ENCODE measurements at places on chromosomes 11 and 22.
A peak's percentile ranks its signal among the peaks of the same experiment; 100 is the strongest.

DNA sequence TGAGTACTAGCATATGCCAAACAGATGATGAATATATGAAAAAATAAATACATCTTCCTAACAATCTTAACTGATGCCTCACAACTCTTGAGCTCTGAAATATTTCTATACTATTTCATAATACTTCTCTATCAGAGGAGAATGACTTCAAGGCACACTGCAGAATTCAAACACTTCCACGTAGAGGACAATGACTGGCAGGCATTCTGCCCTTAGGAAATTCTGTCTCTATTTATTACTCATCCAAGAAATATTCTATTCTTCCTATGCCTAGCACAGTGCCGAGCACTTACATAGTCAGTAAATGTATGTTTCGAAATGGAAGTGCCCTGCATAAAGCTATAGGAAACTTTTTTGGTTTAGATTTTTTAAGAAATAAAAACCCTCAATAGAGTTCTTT, 809.1 kb downstream of the DLG2 start:
- peaks cover 4% of the 10 kb centered on the region for H3K27me3 ChIP-seq
- H3K4me3 ChIP-seq: no peak overlapping the region
- H3K36me3 ChIP-seq: no peaks in the 10 kb centered on the region
- DNase-seq: no peak

DNA sequence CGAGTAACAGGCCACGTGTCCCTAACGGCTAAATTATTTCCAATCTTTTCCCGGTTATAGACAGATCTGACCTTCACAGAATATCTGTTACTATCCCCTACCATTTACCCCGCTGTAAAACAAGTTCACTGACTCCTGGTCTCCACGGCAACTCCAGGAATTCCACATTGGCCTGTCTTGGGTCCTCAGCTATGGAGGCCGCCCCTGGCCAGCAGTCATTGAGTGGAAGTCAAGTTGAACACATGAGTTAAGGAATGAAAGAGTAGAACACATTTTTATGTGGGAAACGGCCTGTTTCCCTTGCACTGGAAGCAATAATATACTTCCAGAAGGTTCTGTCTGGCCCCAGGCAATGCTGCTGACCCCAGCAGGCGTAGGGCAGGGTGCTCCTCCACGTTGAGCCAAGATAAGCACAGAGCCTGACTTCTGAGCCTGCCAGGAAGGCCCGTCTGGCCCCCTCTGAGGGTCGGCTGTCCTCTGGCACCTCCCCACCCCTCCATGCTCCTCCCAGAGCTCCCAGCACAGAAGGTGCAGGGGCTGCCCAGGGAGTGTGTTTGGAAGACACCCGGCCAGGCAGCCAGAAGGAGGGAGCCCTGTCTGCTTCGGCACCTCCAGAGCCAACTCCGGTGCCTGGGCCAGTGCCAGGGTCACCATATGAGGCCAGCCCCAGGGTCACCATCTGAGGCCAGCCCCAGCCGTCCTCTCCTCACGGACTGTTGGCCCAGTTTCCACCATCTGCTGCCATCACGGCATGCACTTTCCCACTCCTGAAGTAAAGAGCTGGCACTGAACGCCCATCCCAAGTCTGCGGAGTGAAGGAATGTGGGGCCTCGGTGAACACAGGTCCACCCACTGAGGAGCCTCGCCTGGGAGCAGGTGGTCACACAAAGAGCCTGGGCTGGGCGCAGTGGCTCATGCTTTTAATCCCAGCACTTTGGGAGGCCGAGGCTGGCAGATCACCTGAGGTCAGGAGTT, 813.2 kb downstream of the BRD1 start:
- peaks cover 10% of the 10 kb centered on the region for H3K27me3 ChIP-seq
- no peaks in the 10 kb centered on the region for H3K36me3 ChIP-seq
- no peak overlapping the region for H3K4me3 ChIP-seq
- H3K4me1 ChIP-seq: peaks cover 20% of the 10 kb centered on the region
- H3K27ac ChIP-seq: no peak overlapping the region
- DNase-seq: no peak

GRCh38 chr22:35457729-35458546, 58.0 kb downstream of the MCM5 start:
- DNase-seq: no peak
- H3K4me1 ChIP-seq: peaks cover 38% of the 10 kb centered on the region

GRCh38 chr11:84566671-84567070, 1060.5 kb downstream of the DLG2 start:
- H3K4me1 ChIP-seq: no peaks in the 10 kb centered on the region
- no peak for DNase-seq
- H3K27me3 ChIP-seq: peaks cover 4% of the 10 kb centered on the region

GRCh38 chr11:128766591-128767081, 72.8 kb downstream of the FLI1 start:
- peaks cover 20% of the 10 kb centered on the region for H3K27me3 ChIP-seq
- no peak overlapping the region for H3K27ac ChIP-seq
- no peak for DNase-seq
- peaks cover 61% of the 10 kb centered on the region for H3K4me1 ChIP-seq
- peaks cover 5% of the 10 kb centered on the region for H3K36me3 ChIP-seq

- no peak overlapping the region for H3K27ac ChIP-seq
- no peaks in the 10 kb centered on the region for H3K36me3 ChIP-seq
These were observed 8.7 kb downstream of the PTH start for GRCh38 chr11:13486926-13487660.

DNA sequence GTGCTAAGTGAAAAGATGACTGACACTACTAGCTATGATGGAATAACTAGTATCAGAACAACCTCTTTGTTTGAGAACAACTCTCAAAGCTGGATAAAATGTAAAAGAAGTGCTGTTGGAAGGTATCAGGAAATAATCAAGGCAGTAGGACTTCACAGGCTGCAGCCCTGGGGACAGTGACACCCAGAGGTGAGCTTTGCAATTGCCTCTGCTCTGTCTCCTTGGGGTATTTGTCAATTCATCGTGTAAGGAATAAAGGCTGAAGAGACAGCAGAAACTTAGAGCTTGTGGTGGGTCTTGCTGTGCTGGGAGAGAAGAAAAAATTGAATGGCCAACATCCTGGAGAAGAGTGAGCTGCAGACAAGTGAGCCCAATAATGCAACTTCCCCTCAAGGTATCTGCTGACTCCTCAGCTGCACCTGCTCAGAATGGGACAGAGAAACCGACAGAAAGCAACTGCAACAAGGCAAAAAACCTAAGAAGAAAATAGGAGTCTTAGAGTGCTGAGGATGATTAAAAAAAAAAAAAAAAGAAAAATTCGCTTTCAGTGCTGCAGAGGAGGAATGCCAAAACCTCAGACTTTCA, 141.1 kb downstream of the RCN1 start:
- no peak overlapping the region for H3K4me3 ChIP-seq
- H3K36me3 ChIP-seq: peaks cover 9% of the 10 kb centered on the region
- no peak overlapping the region for H3K27ac ChIP-seq

DNA sequence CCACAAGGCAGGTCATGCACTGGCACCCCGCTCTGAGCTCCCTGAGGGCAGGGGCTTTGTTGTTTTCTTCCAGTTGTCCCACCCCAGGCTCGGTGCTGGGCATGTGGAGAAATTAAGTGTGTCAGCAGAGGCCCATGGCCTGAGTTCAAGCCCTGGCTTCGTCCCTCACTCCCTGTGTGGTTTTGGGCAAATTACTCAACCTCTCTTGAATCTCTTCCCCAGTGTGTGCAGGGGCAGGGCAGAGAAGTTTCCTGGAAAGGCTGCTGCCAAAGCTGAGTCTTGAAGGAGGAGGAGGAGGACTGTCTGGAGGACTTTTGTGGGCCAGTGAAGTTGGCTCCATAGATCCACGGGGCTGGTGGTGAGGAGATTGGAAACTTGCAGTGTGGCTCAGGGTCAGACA, 138.1 kb upstream of the E2F8 start:
- H3K4me3 ChIP-seq: no peak overlapping the region
- H3K36me3 ChIP-seq: no peaks in the 10 kb centered on the region
- H3K27me3 ChIP-seq: peaks cover 21% of the 10 kb centered on the region
- DNase-seq: no peak

GRCh38 chr22:39134366-39135091, 18.0 kb downstream of the CBX7 start:
- H3K27ac ChIP-seq: no peak overlapping the region
- H3K4me3 ChIP-seq: no peak overlapping the region
- no peak for DNase-seq
- H3K36me3 ChIP-seq: no peaks in the 10 kb centered on the region
- H3K27me3 ChIP-seq: peaks cover 8% of the 10 kb centered on the region
- H3K4me1 ChIP-seq: peaks cover 48% of the 10 kb centered on the region

- H3K4me1 ChIP-seq: no peaks in the 10 kb centered on the region
- H3K27me3 ChIP-seq: no peaks in the 10 kb centered on the region
- H3K36me3 ChIP-seq: peaks cover 13% of the 10 kb centered on the region
- H3K27ac ChIP-seq: no peak overlapping the region
- DNase-seq: no peak
- no peak overlapping the region for H3K4me3 ChIP-seq
These were observed 4485.9 kb upstream of the OR11H1 start for GRCh38 chr22:11042116-11042515.

DNA sequence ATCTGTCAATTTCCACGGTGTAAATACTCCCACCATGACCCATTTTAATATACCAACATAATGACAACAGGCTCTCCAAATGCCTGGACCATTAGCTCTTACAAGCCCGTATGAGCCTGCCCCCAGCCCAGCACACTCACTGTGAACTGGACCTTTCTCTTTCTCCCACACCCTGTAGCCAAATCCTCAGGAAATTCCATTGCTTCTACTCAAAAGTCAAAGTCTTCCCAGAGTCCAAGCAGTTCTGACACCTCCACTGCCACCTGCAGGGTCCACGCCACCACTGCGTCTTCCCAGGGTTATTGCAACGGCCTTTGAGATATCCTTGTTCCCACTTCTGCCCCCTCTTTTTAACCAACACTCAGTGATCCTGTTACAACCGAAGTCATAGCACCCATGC, 110.1 kb upstream of the ASPHD2 start:
- no peak overlapping the region for H3K4me3 ChIP-seq
- no peak for DNase-seq
- peaks cover 10% of the 10 kb centered on the region for H3K27me3 ChIP-seq
- no peaks in the 10 kb centered on the region for H3K36me3 ChIP-seq
- peaks cover 3% of the 10 kb centered on the region for H3K4me1 ChIP-seq
- H3K27ac ChIP-seq: no peak overlapping the region

GRCh38 chr11:79482800-79483199, 42.0 kb upstream of the TENM4 start:
- H3K27ac ChIP-seq: no peak overlapping the region
- no peak for DNase-seq
- peaks cover 8% of the 10 kb centered on the region for H3K27me3 ChIP-seq
- peaks cover 17% of the 10 kb centered on the region for H3K4me1 ChIP-seq
- H3K4me3 ChIP-seq: no peak overlapping the region
- no peaks in the 10 kb centered on the region for H3K36me3 ChIP-seq

DNA sequence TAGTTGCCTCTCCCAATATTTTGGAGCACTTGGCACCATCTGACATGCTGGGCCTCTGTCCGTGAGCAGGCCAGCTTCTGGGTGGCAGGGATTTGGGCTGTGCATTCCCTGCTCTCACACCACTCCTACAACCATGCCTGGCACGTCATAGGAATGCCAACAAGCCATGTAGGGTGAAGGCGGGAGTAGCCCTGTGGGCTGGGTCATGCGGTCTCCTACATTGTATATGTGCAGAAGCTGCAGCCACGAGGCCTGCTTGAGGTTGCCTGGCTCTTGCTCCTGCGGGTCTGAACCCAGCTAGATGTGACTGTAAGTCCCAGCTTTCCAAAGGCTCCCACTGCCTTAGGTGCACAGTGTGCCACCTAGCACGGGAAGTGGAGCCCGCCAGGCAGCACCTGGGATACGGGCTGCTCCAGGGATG, 14.5 kb downstream of the MYEOV start:
- no peak overlapping the region for H3K4me3 ChIP-seq
- no peak overlapping the region for H3K27ac ChIP-seq
- H3K4me1 ChIP-seq: peaks cover 5% of the 10 kb centered on the region
- DNase-seq: no peak

- H3K27me3 ChIP-seq: peaks cover 22% of the 10 kb centered on the region
- H3K4me1 ChIP-seq: peaks cover 38% of the 10 kb centered on the region
- H3K36me3 ChIP-seq: no peaks in the 10 kb centered on the region
- no peak overlapping the region for H3K4me3 ChIP-seq
- peak overlapping the region; percentile 57 for H3K27ac ChIP-seq
These were observed 7.0 kb downstream of the DNAJB13 start for GRCh38 chr11:73957654-73958361.

- no peak overlapping the region for H3K4me3 ChIP-seq
- no peak for DNase-seq
These were observed 7.4 kb downstream of the CSNK1E start for GRCh38 chr22:38309614-38310517.

DNA sequence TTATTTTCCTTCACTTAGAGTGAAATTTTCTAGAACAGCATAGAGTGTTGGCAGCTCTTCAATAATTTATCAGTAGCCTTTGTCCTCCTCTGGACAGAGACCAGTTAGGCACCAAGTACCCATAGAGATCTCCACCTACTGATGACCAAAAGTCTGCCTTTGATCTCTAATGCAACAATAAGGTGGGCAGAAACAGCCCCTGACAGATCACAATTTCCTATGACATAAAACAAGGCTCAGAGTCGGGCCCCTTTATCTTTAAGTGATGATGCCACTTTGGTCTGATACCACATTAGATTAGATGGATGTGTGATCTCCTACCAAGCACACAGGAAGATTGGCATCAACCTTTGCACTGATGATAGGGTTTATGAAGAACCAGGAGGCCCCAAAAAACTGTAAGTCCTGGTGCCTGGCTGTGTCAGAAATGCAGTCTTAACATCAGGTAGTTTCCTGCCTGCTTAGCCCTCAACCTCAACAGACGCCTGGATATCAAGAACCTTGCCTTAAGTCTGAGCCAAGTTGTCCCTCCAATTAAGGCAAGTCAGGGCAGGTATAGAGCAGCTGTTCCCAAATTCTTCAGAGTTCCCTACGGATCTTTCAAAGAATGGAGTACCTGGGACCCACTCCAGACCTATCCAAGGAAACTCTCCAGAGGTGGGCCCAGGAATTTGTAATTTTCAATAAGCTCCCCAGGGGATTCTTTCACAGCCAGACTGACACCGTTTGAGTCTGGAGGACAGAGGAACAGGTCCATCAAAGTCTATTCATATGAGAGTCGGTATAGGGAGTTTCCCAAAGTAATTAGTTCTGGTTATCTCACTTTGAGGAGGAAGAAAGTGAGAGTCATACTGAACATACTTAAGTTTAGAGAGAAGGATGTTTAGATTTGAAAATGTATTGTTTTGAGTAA, 30.6 kb upstream of the TMPRSS4 start:
- no peaks in the 10 kb centered on the region for H3K4me1 ChIP-seq
- H3K27me3 ChIP-seq: peaks cover 49% of the 10 kb centered on the region
- no peak overlapping the region for H3K27ac ChIP-seq
- DNase-seq: no peak
- no peak overlapping the region for H3K4me3 ChIP-seq

GRCh38 chr11:73139476-73140198, 2.5 kb downstream of the FCHSD2 start:
- H3K4me3 ChIP-seq: peak overlapping the region; percentile 94
- H3K4me1 ChIP-seq: peaks cover 42% of the 10 kb centered on the region
- no peak for DNase-seq
- H3K27me3 ChIP-seq: no peaks in the 10 kb centered on the region
- no peak overlapping the region for H3K27ac ChIP-seq
- peaks cover 38% of the 10 kb centered on the region for H3K36me3 ChIP-seq

GRCh38 chr11:59999691-60000090, 17.3 kb upstream of the OOSP4B start:
- peaks cover 9% of the 10 kb centered on the region for H3K27me3 ChIP-seq
- no peaks in the 10 kb centered on the region for H3K36me3 ChIP-seq
- peaks cover 13% of the 10 kb centered on the region for H3K4me1 ChIP-seq
- DNase-seq: no peak
